Upper lobe of left lung (tissue), 6 donors: ENCODE measurements at places on chromosomes 5 and 9.

DNA sequence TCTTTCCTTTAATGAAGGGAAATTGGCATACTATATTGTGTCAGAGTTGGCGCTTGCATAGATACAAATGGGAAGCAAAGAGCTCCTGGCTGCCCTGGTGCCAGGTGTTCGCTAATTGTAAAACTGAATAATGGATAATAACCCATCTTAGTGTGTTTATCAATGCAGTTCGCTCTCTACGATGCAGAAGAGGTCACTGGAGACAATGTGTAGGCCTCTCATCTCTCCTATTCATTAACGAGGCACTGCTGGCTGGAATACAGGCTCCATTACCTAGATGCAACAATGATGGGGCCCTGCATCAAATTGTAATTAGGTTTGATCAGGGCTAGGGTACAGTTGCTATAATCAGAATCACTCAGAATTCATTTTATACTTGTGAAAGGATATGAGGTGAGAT is 171.0 kb downstream of the RMI1 start:
- no peak for DNase-seq

- peak; percentile 81 for DNase-seq
These were observed 47.5 kb downstream of the NEURL1B start for GRCh38 chr5:172688349-172689217.

DNA sequence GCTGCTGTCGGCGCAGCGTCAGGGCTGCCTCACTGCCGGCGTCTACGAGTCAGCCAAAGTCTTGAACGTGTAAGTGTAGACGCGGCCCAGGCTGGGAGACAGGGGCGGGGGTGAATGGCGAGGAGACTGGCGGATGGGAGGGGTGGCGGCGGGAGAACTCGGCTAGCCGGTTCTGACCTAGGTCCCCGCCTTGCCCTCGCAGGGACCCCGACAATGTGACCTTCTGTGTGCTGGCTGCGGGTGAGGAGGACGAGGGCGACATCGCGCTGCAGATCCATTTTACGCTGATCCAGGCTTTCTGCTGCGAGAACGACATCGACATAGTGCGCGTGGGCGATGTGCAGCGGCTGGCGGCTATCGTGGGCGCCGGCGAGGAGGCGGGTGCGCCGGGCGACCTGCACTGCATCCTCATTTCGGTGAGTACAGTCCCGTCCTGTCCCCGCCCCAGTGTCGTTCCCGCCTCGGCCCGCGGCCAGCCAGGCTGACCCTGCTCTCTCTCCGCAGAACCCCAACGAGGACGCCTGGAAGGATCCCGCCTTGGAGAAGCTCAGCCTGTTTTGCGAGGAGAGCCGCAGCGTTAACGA is 745 bp downstream of the GADD45G start:
- peak; percentile 94 for DNase-seq

DNA sequence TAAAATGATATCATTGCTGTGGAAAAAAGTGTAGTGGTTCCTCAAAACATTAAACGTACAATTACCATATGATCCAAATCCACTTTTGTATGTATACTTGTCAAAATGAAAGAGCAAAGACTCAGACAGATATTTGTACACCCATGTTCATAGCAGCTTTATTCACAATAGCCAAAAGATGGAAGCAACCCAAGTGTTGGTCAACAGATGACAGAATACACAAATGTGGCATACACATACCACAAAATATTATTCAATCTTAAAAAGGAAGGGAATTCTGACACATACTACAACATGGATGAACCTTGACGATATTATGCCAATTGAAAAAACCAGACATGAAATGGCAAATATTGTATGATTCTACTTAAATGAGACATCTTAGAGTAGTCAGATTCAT is 524.5 kb upstream of the WWC1 start:
- DNase-seq = no peak
